Stimulated activated CD4-positive, alpha-beta T cell treated with anti-CD3 and anti-CD28 coated beads, Interleukin-15, amount 100 ng/mL, for 48 hours (primary cell): ENCODE measurements at places on chromosomes 5 and 9.

GRCh38 chr9:136759436-136760325 is 1.6 kb upstream of the LCN8 start:
- DNase-seq, result no peak

- DNase-seq, result no peak
Observed at GRCh38 chr5:134019636-134020035, 14.9 kb upstream of the VDAC1 start.

DNA sequence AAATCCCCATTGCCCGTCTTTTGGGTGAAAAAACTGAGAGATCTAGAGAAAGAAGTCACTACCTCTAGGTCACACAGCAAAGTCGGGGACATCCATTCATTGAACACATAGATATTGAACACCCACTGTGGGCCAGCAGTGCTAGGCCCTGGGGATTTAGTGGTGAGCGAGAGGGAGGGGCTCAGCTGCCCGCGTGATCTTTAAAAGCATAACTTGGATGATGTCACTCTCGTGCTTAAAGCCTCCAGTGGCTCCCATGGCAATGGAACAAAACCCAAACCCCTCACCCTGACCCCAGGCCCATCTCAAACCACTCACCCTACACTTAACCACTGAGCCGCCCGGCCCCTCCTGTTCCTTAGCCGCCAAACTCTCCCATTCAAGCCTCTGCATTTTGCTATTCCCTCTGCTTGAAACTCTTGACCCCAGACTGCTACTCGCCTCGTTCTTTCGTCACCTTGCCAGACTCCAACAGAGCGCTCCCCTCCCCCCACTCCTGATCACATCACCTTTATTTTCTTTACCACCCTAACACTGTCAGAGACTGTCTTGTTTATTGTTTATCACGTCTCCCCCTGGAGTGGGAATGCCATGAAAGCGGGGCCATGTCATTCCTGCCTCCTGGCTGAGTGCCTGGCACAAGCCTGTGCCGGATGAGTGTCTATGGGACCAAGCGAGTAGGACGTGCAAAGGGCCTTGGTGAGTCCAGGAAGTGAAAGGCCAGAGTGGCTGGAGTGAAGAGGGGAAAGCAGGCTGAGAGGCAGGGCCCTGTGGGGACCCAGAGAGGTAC is 710 bp upstream of the PIP5KL1 start:
- no peak for DNase-seq

DNA sequence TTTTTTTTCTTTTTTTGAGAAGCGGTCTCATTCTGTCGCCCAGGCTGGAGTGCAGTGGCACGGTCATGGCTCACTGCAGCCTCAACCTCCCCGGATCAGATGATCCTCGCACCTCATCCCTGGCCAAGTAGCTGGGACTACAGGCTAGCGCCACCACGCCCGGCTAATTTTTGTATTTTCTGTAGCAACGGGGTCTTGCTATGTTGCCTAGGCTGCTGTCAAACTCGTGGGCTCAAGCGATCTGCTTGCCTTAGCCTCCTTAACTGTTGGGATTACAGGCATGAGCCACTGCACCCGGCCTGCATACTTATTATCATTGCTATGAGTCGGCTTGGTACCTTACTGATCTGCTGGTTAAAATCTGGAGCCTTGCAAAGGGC is 790 bp upstream of the IARS1 start:
- no peak for DNase-seq

GRCh38 chr5:171311322-171312077 is 2.5 kb downstream of the TLX3 start:
- no peak for DNase-seq

GRCh38 chr5:75510417-75510835 is 1.0 kb downstream of the CERT1 start:
- DNase-seq, result no peak

- DNase-seq, result no peak
Observed at GRCh38 chr5:179227229-179227579, 118.1 kb downstream of the ADAMTS2 start.

DNA sequence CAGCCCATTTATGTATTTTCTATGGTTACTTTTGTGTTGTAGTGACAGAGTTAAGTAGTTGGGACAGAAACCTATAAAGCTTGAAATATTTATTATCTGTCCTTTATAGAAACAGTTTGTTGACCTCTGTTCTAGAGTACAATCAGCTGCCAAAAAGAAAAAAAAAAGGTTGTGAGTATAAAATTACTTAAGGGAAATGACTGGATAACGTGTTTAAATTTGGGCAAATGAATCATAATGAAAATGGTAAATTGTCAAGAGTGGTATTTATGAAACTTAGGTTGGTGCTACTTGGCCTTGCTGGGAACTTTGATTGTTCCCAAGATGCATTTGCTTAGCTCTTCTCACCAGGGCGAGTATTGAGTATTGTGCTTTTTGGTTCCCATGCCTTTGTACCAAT is 70.2 kb upstream of the IL6ST start:
- DNase-seq, result no peak

DNA sequence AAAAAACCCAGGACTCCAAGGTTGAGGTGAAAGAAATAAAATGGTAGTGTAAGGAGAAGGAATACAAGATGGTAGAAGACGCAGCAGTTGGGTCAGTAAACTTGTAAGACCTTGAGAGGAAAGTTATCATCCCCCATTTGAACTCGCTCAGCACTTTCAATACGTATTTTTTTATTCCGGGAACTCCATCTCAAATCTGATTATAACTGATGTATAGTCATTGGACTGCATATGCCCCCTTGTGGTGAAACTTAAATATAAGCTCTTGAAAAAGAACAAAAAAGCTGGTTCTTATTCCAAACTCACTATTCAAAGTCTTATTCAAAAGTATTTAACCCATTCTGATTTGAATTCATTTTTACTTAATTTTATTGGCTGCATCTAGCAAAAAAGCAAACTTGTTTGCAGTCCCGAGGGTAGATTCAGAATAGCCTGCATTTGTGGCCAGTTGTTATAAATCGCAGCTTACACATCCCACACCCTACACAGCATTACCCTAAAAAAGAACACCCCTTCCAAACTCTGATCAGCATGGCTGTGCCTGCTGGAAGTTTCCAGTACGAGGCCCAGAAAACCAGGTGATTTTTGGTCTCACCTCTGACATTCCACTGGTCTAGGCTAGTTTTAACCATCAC is 118.0 kb downstream of the ESM1 start:
- DNase-seq, result no peak

- no peak for DNase-seq
Observed at GRCh38 chr5:98121036-98121936, 652.2 kb upstream of the RGMB start.

- DNase-seq, result no peak
Observed at GRCh38 chr9:77156646-77157371, 20.5 kb upstream of the VPS13A start.

DNA sequence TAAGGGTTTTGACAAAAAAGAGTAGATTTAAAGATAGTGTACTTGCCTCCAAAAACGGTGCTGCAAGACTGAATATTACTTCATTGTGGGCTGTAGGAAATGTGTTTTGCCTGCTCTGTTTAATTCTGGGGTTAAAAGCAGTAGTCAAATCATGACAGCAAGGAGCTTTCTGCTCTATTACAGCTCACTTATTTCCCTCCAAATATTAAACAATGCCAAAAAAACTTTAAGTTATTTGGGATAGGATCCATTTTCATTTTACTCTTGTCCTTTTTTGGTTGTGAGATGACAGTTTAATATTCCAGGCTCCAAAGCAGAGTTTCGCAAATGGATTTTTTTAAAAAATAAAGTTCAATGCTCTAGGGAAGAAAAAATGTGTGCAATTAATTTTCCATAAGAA is 340.4 kb upstream of the RGMB start:
- no peak for DNase-seq

DNA sequence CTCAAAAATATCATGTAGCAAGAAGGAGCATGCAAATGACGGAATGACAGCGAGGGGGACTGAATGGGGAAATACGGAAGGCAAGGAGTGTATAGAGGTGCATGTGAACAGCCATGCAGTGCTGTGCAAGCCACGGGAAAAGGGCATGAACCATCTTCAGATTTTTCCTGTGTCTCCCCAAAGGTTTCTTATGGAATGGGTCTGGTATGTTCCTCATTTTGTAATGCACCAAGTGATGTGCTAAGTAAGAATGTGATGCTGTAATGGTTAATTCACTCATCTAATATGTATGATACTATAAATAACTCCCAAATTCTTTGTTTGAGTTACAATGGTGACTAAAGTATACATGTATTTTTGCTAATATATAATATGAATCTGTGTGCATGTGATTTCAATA is 99.0 kb upstream of the DAB2 start:
- no peak for DNase-seq

DNA sequence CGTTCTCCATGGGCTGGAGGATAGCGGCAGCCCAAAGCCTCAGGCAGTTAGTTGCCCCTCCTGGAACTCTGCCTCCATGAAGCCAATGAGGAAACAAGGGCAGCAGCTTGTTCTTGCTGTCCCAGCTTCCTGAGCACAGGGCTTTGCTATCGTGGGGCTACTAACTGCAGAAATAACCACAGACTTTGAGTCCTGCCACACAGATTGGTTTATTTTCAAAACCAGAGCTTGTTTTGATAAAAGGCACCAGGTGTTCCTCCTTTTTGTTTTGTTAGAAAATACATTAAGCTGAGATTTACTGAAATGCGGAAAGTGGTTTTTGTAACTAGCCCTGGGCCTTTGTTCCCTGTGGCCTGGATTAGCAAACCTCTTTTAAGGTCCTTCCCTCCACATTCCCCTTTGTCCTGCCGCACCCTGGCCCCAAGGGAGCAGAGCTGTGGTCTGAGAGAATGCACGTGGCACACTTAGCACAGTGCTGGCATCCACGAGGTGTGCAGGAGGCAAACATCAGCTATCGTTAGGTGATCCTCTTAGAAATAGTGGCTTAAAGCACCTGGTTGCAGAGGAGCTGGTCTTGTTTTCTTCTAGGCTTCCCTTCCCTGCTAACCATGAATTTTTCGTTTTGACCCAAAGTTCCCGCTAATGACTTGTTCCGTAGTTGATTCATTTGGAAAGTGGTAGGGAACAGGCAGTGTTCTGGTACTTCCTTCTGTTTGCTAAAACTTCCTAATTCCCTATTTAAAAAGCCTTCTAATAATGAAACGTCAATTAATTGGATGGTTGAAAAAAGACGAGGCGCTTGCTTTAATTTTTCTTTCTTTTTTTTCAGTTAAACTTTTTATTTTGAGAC is 21.5 kb downstream of the MVB12B start:
- DNase-seq, result no peak

GRCh38 chr5:37575541-37576489 is 196.7 kb downstream of the WDR70 start:
- no peak for DNase-seq

GRCh38 chr9:134283111-134283515 is 43.1 kb upstream of the RXRA start:
- DNase-seq, result no peak

GRCh38 chr5:9785751-9786150 is 155.6 kb upstream of the TAS2R1 start:
- DNase-seq, result no peak

DNA sequence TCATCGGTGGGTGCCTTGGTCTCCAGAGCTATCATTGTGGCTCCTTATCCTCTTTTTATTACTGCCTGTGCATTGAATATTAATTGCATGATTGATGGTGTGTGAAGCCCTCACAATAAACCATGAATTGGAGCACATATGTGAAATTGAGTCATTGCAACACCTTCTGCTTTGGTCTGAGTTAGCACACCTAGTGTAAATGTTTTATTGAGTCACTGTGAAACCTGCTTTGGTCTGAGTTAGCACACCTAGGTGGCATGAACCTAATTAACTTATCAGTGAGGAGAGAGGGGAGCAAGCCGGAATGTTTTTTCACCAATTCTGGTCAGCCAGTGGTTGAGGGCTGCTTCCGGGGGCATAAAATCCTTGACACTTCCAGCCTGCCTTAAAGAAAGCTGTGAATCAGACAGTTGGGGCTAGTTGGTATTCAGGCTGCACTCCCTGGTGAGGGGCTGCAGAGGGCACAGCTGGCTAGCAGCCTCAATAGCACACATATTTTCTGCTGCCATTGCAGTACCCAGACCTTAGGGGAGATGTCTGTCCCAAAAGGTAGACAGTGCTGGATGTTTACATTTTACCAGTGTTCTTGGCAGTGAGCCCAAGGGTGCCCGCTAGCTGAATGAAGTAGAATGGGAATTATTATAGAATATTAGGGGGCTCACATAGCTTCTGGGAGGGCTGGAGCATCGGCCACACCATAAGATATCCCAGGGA is 76.5 kb upstream of the GOLM1 start:
- no peak for DNase-seq

- no peak for DNase-seq
Observed at GRCh38 chr5:58048185-58048925, 411.5 kb downstream of the PLK2 start.

- no peak for DNase-seq
Observed at GRCh38 chr5:20420991-20421595, 433.1 kb upstream of the CDH18 start.

DNA sequence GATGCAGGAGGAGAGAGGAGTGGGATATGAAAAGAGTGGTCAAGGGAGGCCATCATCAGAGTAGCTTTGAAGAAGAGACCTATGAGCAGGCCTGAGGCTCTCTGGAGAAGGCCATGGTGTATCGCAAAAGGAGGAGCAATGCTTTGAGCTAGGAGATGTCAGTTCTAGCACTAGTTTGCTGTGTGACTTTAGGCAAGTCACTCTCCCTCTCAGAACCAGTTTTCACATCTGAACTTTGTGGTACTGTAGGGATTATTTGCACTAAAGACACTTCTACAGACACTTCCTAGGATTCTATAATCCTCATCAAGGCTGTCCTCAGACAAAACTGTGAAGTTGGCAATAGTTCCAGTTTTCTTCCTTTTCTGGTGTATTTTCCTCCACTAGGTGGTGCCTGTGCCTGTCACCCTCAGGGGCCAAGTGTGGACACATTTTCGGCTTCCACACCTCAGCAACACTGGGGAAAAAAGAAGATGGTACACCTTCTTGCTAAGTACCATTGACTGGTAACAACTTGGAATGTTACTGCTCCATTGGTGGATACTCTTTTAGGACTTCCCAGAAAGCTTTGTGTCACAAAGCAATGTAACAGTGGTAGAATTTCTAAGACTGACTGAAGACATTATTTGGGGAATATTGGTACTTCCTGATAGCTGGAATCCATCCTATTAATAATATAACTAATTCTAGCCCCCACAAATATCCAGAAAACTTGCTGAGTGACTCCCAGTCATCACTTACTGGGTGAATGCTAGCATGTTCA is 9.9 kb downstream of the PAPPA start:
- no peak for DNase-seq

DNA sequence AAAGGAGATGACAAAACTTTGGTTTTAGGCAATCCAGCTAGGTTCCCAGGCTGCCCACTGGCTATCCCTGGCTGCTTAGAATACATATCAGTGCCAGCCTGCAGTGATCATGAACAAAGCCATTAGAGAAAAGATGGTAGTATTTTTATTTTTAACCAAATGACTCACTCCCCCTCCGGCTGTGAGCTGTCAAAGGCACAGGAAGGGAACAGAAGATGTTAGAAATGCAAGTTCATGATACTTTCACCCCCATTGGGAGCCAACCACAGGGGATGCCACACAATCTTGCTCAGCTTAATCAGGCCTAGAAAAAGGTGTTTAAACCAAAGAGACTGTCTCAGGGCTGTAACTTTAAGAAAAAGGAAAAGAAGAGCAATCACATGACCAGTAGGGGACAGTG is 70.3 kb upstream of the ASTN2 start:
- DNase-seq, result no peak
